Activated CD4-positive, alpha-beta T cell treated with anti-CD3 and anti-CD28 coated beads, Interleukin-2, amount 50 U/mL, for 16 hours (primary cell): ENCODE measurements at places on chromosomes 1 and 21.
A peak's percentile ranks its signal among the peaks of the same experiment; 100 is the strongest.

DNA sequence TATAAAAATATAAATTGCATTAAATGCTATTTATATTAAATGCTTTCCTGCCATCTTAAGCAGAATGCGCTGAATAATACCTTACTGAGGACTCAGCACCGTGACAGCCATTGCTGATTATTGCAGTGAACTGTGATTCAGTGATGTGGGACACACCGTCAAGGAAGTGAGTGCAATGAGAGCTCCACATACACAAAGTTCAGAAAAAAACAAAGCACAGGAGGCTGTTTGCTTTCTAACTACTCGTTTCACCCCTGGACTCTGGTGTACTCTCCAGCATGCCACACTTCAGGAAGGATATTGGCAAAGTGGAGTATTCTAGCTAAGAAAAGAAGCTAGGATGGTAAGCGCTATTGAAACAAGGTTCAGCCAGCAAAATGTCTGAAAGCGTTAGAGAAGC is 57.4 kb upstream of the CXADR start:
- DNase-seq: no peak

- no peak for DNase-seq
These were observed 16.6 kb upstream of the LEMD1 start for GRCh38 chr1:205438213-205439158.

DNA sequence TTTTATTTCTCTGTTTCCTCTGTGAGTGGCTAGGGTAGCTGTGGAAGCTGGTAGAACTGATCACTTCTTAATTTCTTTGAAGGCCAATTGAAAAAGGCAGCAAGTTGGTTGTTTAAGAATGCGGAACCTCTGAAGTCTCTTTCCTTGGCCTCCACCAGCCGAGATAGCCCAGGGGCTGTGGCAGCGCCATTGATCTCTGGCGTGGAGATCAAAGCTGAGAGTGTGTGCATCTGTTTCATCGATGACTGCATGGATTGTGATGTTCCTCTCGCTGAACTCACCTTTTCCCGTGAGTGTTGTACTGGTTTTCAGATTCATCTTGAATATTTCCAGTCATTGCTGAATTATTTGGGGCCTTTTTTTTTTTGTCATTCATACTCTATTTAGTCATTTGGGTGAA is 97.7 kb downstream of the VPS13D start:
- no peak for DNase-seq

DNA sequence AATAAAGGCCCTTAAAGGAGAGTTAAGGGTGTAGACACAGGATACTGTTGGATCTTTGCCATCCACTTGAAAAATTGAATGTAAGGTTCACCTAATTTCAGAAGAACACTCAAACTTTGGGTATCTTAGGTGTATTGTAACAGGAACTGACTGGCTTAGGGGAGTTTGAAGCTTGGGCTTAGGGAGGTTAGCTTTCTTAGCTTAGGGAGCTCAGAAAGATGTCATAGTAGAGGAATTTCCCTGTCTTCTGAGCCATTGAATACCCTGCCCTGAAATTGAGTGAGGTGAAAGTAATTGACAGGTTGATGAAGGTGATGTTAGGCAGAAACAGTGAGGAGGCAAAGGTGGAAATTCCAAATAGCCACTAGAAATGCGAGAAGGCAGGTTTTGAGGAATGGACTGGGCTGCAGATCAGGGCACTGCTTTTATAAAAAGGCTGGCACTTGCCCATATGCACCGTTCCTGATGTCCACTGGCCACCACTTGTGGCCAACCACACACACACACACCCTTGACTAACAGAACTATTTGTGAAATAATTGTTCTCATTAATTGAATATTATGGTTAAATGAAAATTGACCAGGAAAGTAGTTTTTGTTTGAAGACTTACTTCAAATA is 16.5 kb downstream of the BACH1 start:
- DNase-seq: no peak

DNA sequence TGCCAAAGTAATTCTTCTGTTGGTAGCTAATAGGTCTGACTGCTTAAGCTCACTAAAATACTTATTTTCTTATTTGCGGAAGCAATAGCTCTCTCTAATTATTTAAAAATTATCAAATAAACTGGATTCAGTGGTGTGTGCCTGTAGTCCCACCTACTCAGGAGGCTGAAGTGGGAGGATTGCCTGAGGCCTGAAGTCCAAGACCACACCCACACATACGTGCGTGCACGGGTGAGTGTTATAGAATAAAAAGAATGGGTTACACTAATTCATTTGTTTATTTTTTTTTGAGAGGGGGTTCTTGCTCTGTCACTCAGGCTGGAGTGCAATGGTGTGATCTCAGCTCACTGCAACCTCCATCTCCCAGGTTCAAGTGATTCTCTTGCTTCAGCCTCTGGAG is 94.2 kb upstream of the HNRNPU start:
- DNase-seq: no peak

- DNase-seq: no peak
These were observed 3.9 kb downstream of the SEMA6C start for GRCh38 chr1:151142411-151143056.

GRCh38 chr1:145750426-145750825 is 31.1 kb downstream of the CD160 start:
- no peak for DNase-seq

DNA sequence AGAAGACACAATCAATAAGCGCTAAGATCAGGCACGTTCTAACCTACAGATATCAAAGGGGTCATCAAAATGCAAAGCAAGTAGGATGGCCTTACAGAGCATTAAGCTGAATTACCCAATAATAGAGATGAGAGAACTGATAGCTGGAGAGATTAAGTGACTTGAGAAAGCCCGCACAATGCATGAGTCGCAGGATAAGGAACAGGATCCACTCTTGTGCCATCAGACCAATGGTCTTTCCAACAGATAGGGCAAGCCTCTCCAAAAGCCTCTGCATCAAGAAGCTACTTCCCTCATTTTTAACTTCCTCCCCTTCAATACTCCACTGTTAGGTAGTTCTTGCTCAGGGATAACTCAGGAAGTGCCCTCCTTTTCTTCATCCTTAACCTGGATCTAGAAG is 2.6 kb downstream of the CHML start:
- DNase-seq: no peak

DNA sequence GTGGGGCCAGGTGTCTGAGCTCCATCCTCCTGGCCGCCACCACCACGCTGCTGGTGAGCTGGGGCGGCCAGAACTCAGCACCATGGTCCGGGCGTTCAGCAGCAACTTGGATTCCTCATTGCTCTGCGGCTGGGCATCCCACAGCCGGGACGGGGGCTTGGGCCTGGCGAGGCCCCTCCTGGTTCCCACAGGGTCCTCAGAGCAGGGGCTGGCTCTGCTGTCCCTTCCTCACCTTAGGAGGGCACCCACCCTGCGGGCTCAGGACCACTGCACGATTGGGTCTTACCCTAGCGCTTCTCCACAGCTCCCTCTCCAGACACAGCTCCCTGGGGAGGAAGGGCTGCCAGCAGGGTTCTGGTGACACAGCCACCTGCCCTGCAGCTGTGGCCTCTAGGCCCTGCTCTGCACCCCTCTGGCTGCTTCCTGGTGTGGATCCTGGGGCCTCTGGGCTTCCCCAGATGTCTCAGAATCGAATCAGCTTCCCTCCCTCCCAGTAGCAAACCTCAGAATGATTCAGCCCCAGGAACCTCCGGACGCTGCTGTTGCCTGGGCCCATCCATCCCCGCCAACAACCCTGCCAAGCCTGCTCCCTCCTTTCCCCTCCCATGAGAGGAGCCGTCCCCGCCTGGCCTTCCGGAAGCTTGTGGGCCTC is 25.0 kb downstream of the CRYAA start:
- DNase-seq: no peak

DNA sequence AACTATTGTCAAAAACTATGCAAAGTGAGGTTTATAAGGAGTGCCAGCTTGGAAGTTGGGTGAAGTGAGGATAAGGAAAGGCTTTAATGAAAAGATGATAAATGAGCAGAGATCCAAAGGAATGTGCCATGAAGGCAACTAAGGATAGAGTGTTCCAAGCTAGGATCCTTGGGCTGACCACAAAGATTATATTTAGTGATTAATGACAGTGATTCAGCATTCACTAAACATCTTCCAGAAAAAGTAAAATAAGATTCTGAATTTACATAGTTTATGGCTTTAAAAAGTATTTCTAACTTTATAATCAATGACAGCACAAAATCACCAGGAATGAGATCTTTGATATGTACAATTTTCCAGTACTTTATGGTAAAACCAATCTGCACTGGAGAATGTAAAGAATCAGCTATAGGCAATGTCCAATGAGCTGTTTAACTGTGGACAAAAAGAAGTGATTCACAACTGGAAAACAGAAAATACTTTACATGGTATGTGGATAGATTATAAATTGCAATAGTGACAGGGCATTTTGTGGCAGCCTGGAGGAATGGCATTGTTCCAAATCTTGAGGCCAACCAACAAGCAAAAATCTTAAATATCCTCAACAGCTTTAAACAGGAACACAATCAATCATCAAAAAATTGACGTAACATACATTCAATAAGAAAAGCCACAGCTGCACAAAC is 91.2 kb upstream of the KCTD3 start:
- DNase-seq: no peak

DNA sequence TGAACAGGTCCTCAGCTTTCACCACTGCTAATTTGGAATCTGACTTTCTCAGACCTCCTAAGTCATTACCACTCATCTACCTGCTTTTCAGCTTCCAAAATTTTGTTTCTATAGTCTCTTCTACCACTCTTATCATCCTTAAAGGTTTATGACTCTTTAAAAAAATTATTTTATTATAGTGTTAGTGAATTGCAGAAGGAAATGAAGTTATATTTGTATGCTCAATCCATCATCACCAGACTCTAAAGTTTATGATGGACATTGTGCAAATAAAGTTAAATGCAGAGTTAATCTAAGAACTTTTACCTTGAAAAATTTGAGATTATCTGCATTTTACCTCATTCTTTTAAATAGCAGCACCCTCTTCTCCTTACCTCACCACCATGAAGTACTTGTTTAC is 14.6 kb downstream of the CDC42BPA start:
- no peak for DNase-seq

- no peak for DNase-seq
These were observed 241.5 kb downstream of the LTN1 start for GRCh38 chr21:28751176-28751575.

DNA sequence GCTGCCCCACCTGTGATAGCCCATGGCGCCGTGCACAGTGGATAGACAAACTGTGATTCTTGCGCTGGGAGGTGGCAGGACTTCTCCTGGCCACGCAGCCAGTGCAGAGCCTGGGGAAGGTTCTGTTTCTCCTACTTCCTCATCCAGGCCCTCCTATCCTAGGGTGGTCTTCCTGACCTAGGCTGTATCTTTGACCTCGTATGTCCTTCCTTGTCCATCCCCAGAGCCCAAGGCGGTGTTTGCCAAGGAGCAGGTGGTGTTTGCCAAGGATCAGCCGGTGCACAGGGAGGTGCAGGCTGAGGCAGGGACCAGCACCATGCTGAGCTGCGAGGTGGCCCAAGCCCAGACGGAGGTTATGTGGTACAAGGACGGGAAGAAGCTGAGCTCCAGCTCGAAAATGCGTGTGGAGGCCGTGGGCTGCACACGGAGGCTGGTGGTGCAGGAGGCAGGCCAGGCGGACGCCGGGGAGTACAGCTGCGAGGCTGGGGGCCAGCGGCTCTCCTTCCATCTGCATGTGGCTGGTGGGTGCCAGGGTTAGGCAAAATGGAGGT is 63.9 kb downstream of the OBSCN start:
- no peak for DNase-seq

- no peak for DNase-seq
These were observed 43.6 kb downstream of the GNB1 start for GRCh38 chr1:1847061-1847850.

- DNase-seq: no peak
These were observed 10.4 kb downstream of the TCHH start for GRCh38 chr1:152104854-152105253.

DNA sequence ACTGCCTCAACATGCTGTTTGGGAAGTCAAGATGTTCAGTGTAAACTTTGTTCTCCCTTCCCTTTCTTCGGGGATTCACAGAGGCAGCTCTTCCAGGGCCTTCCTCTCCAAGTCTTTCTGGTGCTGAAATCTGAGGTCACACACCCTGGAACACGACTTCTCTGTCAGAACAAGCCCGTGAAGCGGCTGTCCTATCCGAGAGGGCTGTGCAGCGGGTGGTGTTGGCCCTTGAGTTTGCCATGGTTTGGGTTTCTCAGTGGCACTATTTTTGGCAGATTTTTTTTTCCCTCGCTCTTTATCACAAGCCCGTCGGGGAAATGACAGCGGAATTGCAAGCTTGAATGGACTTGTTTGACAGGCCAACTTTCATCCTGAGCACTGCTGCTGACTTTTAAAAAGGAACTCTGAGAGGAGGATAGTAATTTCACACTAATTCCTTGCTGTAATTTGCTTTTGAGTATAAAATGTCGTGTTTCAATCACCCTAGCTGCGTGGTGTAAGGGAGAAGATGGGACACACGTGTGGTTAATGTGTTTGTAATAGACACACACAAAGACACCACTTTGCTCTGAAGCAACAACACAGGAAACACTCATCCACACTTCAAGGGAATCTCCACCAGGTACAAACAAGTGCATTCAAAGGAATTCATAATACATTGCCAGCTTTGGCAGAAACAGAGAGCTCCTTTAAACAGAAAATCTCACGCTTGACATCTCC is 60.1 kb upstream of the TARBP1 start:
- DNase-seq: no peak

GRCh38 chr1:155128755-155129473 is 1.2 kb downstream of the EFNA1 start:
- DNase-seq: no peak

DNA sequence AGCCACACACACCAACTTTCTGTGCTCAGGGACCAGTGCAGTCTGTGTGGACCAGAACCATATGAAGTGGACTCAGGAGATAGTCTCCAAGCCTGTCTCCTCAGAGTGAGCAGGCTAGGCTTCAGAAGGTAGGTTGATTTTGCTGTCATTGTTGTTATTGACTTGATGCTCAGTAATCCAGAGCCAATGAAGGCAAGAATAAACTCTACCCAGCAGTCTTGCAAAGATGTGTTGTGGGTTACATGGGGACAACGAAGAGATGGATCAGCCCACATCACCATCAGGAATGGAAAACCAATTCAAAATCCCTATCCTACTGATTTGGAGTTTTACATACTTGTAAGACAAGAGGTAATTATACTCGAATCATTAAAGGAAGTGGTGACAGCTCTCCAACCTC is 37.4 kb downstream of the PHC2 start:
- no peak for DNase-seq

DNA sequence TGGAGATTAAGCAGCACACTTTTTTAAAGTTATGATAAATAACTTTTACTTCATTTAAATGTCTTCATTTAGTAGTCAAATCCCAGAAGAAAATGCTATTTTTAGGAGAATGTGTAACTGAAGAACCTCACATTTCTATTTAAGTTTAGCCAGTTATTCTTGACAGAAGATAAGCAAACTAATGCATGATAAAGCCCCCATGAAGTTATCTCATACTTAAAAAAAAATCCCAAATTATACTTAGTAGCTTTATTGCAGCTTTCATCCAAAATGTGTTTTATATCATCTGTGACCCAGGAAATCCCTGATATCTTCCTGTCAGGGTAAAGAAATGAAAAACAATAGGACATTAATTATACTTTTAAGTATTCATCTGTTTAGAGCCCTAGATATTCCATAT is 124.8 kb upstream of the SYT6 start:
- no peak for DNase-seq

- DNase-seq: no peak
These were observed 856 bp downstream of the LHX9 start for GRCh38 chr1:197917805-197918651.

- no peak for DNase-seq
These were observed 52.9 kb upstream of the SSBP3 start for GRCh38 chr1:54459140-54459539.

- no peak for DNase-seq
These were observed 278.4 kb downstream of the ZNF326 start for GRCh38 chr1:90273241-90273774.

- DNase-seq: peak; percentile 67
These were observed at the start of gene NADK for GRCh38 chr1:1777950-1778662. TSS of gene NADK (minus strand) at chr1:1778470. CDS start at chr1:1765406, 13,064 bp downstream.
